ENCODE measurements at places on chromosomes 16 and 17.

- DNase-seq, result no peak
Observed at GRCh38 chr16:48478393-48478792, 93.2 kb upstream of the SIAH1 start.

DNA sequence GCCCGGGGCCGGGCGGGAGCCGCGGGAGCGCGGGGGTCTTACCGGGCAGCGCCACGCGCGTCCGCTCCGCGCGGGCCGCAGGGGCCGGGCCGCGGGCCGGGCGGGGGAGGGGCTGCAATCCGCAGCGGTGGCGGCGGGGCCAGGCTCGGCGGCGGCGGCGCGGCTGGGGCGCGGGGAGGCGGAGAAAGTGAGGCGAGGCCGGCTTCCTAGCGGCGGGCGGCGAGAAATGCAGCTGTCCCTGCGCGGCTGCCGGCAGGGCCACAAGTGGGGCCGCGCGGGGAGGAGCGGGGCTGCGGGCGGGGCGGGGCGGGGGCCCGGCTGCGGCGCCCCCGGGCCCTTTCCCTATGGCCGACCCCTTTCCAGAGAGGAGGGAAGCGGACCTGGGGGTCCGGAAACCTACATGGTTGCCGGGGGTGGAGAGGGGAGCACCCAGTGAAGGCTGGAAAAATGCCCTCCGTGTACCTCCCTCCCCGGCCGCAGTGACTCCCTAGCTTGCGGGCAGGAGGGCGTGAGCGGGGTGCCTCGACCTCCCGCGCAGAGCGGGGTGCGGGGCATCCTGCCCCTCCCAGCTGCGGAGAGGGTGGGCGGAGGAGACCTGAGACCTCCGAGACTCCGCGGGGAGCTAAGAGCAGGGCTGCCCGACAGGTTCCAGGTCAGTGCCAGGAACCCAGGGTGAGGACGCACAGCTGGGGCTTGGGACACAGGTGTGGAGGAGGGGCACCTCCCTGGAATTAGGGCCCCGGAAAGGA lies at the start of gene CUEDC1:
CUEDC1 (minus strand) TSS at position 230 of the 749 bp plus-strand sequence. CDS start 69,848 bp downstream, outside the sequence.
- DNase-seq, result peak; percentile 60

DNA sequence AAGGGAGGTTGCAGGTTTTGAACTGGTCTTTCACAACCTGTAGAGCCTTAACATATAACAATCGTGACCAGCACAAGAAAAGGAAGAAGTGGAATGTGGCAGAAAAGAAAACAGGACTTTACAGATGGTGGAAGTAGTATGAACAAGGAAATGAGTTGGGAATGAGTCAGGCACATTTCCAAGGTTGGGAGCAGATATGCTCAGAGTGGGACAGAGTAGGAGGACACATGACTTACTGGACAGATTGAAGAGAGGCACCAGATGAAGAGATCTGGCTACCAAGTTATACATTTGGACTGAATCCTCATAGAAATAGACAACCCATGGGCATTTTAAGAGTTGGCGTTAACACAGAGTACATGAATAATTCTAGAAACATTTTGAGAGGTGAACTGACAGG lies 95.3 kb downstream of the ZNF18 start:
- no peak for DNase-seq

- no peak for DNase-seq
Observed at GRCh38 chr17:19900809-19901208, 33.1 kb upstream of the ULK2 start.

DNA sequence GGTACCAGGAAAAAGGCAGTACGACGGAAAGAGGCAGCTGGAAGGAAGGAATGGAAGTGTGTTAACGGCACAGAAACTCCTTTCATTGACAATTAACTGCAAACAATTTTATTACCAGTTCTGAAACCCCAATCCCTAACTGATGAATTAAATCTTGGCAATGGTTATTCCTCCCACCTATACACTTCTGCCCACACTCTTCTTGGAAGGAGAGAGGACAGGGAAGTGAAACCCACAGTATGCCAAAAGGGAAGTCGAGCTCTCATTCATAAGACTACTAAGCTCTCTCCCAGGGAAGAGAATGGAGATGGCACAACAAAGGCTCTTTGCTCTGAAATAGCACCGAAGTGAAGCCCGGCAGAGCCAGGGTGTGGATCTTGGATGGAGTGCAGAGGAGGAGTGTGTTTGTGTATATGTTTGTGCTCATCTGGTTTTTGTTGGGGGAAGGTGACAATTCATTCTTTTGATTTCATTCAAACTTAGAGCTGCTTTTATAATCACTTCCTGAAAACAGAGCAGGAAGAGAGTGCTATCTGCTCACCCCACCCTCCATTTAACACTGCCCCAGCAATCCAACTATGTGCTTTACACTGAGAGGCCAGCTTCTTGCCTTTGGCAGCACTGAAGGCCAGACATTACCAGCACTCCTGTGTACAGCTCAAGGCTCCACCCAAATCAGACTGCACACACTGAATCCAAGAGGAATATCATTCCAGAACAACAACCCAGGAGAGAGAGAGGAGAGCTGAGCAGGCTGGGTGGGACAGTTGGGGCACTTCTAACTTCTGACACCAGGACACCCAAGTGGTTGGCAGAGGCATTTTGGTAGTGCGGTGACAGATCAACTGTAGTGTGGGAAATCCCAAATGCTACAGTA lies 68.7 kb downstream of the HIC1 start:
- no peak for DNase-seq

DNA sequence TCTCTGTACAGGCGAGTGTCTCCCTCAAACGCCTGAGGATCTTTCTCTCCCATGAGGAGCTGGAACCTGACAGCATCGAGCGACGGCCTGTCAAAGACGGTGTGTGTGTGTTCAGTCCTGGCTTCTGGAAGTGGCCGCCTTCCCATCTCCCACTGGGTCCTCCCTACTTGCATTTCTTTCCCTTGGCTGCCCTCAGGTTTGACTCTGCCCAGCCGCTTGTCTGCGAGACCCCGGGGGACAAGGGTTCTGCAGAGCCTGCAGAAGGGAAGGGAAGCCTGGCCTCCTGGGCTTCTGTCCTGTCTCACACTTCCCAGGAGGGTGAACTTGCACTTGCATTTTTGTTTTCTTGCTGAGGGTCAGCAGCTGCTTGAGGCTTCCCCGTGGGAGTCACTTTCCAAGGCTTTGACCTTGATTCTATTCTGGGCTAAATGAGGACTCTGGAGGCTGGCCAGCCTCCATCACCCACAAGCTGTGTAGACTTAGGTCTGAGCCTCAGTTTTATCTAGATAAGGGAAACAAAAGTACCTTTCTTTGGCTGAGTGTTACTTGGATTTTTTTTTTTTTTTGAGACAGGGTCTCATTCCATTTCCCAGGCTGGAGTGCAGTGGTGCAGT lies 122.3 kb downstream of the ABCC1 start:
- no peak for DNase-seq

- no peak for DNase-seq
Observed at GRCh38 chr16:66030036-66030435, 336.5 kb upstream of the CDH5 start.

DNA sequence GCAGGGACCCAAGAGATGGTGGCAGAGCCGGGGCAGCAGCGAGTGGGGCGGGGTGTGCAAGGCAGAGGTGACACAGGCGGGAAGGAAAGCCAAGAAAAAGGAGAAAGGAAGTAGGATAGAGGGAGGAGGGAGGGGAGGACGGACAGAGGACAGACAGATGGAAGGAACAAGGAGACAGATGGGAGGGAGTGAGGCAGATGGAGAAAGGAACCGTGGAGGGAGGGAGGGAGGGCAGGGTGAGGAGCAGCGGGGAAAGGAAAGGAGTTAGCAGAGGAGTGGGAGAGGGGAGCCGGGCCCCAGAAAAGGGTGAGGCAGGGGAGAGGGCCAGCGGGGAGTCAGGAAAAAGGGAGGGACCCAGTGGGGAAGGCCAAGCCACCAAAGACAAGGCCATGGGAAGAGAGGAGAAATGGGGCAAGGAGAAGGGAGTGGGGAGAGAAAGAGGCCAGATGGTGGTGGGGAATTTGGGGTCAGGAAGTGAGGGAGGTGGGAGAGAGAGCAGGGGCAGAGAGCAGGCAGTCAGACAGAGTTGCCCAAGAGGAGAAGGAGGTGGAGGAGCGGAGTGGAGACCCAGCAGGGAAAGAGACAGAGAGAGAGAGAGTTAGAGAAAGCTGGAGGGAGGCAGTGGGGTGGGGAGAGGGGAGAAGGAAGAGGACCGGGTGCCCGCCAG lies 13.2 kb upstream of the ASGR1 start:
- no peak for DNase-seq

GRCh38 chr17:47077576-47077975 lies 98.5 kb upstream of the RPRML start:
- DNase-seq, result no peak

- DNase-seq, result no peak
Observed at GRCh38 chr16:50490828-50491227, 57.4 kb upstream of the NKD1 start.

GRCh38 chr16:77589071-77589765 lies 133.1 kb upstream of the NUDT7 start:
- DNase-seq, result no peak

DNA sequence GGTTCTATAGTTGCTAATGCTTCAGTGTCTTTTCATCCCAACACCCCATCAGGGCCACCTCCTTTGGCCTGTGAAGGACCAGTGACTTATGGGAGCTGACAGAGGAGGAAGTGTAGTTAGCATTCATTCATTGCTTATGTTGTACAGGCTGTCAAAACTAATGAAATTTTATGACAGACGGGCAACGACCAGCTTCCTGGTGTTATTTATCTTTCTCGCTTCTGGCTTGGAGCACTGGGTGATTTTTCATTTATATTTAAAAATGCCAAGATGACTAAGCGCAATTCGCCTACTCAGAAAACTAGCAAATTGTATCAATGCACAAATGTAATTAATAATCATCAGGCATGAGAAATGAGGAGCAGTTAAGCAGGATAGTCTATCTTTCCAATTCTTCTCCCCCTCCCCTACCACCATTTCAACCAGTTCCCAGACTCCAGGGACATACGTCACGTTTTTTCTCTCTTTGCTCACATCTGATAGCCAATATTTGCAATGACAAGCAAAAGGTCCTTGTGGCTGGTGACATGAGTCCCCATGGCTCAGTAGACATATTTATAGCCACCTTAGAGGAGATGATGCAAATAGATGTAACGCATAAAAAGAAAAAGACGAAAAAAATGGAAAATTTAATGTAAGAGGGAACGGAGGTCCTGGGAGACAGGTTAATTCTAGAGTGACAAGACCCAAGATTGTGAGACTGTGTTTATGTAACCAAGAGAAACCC lies 11.2 kb downstream of the CDRT15 start:
- DNase-seq, result no peak

- no peak for DNase-seq
Observed at GRCh38 chr16:49452108-49452507, 78.5 kb downstream of the C16orf78 start.

DNA sequence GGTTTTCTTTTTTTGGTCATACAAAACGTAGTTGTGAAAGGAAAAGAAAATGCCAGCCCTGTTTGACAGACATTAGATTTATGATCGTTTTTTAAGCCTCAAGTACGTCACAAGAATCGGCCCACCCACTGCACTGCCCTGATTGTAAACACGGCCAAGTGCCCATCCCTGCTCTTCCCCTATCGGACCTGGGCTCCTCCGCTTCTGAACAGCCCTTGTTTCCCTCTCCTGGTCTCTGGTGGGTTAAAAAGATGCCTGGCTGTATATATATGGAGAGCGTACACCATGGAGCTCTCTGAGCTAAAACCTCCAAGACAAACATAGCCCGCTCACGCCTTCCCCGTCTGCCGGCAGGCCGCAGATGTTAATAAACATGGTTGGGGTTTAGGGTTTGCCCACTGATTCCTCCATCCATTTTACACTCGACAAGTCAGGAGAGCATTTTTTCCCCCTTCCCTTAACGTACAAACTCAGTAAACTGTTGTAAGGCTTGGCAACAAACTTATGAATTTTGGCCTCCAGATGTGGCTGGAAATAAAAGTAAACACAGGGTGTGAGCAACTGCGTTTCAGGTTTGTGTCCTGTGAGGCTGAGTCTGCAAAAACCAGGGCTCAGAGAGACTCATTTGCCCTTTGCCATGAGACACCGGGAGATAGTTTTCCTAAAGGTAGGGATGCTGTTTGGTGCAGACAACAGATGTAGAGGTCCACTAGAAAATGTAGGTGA lies 325.9 kb downstream of the SOX9 start:
- DNase-seq, result no peak
